ENCODE measurements at places on chromosomes 1 and 21. TPM values are rescaled to one million over a fixed set of nuclear protein-coding genes. Genes with fewer than 3 reads are reported as not detected.

- peak overlapping the region; percentile 49 for H3K27ac ChIP-seq
- no peaks in the 10 kb centered on the region for H3K27me3 ChIP-seq
- no peak for DNase-seq
- H3K36me3 ChIP-seq = no peaks in the 10 kb centered on the region
- no peak overlapping the region for H3K4me3 ChIP-seq
- H3K4me1 ChIP-seq = peaks cover 49% of the 10 kb centered on the region
These were observed 2.5 kb upstream of the TRAPPC3 start for GRCh38 chr1:36151845-36152203.

DNA sequence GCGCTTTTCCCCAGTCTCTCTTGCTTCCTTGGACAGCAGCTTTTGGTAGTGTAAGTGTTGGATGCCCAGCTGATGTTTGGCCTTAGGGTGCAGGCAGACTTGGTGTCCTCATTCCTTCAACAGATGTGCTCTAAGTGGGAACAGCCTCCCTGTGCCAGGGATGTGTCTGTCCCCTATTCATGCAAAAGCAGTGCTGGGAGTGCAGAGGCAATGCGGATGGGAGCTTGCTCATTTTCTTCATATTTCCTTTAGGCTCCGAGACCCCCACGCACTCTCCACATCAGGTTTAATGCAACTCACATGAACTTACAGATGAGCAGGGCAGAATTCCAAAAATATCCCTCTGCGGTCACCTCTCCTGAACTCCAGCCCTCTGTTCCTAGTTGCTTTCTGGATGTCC, 96.1 kb downstream of the IER5 start:
- no peaks in the 10 kb centered on the region for H3K36me3 ChIP-seq
- DNase-seq = no peak
- no peak overlapping the region for H3K4me3 ChIP-seq
- no peaks in the 10 kb centered on the region for H3K27me3 ChIP-seq
- H3K27ac ChIP-seq = no peak overlapping the region
- peaks cover under 1% of the 10 kb centered on the region for H3K4me1 ChIP-seq

NBPF3 gene
- 4.0 TPM for total RNA-seq

DNA sequence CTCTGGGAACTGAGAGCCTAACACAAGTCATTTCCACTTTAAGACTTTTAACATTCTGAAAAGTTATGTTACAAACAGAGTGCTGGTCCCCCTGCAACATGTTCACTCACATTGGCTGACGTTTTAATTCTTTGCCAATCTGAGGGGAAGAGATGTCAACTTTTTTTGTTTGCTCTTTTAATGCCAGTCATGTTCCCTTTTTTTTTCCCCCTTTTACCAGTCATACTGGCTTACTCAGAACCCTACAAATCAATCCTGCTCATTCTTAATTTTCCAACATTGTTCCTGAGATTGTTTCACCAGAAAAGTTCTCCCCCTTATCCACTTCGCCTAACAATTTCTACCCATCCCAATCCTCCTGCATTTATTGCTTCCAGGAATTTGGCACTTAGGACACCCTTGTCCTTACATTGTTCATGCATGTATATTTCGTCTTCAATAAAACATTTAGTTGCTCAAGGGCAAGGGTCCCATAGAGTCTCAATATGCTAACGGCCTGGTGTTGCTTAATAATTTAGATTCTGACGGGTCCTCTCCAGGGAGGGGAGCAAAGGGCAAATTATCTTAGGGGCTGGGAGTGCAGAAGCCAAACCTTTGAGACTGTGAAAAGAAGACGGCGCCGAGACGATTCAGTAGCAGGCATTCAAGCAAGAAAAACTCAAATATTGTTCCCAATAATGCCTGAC, 624 bp upstream of the CR1L start:
- H3K36me3 ChIP-seq = no peaks in the 10 kb centered on the region
- H3K4me3 ChIP-seq = peak overlapping the region; percentile 57
- H3K4me1 ChIP-seq = peaks cover 7% of the 10 kb centered on the region
- no peak overlapping the region for H3K27ac ChIP-seq

DNA sequence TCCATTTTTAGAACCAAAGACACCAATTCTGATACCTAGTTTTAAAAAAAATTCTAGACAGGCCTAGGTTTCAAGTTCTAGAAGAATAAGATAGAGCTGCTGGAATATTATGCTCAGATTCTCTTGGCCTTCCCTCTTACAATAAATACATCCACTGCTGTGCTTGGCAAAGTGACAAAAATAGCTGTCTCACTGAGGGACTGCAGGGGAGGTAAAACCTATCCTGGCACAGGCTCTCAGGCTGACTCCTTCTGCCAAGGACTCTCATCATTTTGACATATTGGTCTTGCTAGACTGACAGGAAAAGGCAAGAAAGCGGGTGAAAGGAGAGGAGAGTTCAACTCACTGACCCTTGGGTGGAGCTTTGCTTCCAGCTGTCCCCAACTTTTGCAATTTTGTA, 197.0 kb upstream of the LHX8 start:
- H3K27me3 ChIP-seq = no peaks in the 10 kb centered on the region
- DNase-seq = no peak
- no peak overlapping the region for H3K4me3 ChIP-seq
- no peaks in the 10 kb centered on the region for H3K36me3 ChIP-seq
- H3K4me1 ChIP-seq = no peaks in the 10 kb centered on the region

KCNJ9 gene
- not detected for total RNA-seq

EPHA2 gene
- total RNA-seq = 11.1 TPM

DNA sequence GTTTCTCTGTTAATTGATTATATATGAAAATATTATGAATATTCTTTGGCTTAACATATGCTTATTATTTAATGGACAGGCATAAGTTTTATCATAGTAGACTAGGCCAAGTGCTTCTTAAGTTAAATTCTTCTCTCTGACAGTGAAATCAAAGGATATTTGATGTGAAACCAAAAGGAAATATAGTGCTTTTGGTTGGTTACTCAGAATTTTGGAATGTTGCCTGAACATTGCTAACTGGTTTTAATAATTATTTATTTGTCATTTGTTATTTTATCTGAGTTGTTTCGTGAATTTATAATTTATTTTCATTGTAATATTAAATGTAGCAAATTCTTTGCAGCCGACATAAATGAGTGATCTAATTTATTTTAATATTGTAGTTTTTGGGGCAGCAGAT, 18.3 kb downstream of the HOOK1 start:
- H3K27ac ChIP-seq = no peak overlapping the region
- no peak overlapping the region for H3K4me3 ChIP-seq
- H3K27me3 ChIP-seq = no peaks in the 10 kb centered on the region
- no peak for DNase-seq
- H3K36me3 ChIP-seq = peaks cover 19% of the 10 kb centered on the region

ERVH48-1 gene
- total RNA-seq = not detected

- no peak overlapping the region for H3K27ac ChIP-seq
- no peak overlapping the region for H3K4me3 ChIP-seq
- peaks cover 18% of the 10 kb centered on the region for H3K4me1 ChIP-seq
- DNase-seq = no peak
- H3K36me3 ChIP-seq = peaks cover 4% of the 10 kb centered on the region
These were observed 23.4 kb downstream of the ARID1A start for GRCh38 chr1:26719205-26719604.

PLA2G2C gene
- total RNA-seq = not detected

VWA5B1 gene
- not detected for total RNA-seq

CD101 gene
- total RNA-seq = 1.0 TPM

DNA sequence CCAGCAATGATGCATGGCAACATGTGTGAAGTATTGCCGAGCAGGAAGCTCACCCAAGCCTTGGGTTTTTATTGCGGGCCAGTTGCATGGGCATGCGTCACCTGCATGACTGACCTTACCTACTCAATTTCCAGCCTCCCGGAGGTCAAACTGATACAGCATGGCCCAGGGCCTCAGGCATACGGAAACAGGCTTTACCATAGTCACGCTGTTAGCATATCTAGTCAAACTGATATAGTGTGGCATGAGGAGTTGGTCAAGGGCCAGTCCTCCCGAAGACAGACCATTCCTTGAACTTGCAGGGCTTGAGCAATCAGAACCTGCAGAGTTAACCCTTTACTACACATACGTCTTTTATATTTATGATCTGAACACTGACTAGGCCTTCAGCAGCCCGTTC, 6.4 kb upstream of the DUSP12 start:
- H3K4me3 ChIP-seq = no peak overlapping the region
- H3K36me3 ChIP-seq = no peaks in the 10 kb centered on the region
- no peaks in the 10 kb centered on the region for H3K27me3 ChIP-seq
- no peaks in the 10 kb centered on the region for H3K4me1 ChIP-seq

OR2L3 gene
- under 0.01 TPM for total RNA-seq

NBPF26 gene
- total RNA-seq = 7.2 TPM

GRCh38 chr21:41229509-41230248, 61.7 kb downstream of the BACE2 start:
- H3K4me1 ChIP-seq = no peaks in the 10 kb centered on the region
- no peaks in the 10 kb centered on the region for H3K36me3 ChIP-seq
- no peaks in the 10 kb centered on the region for H3K27me3 ChIP-seq

DNA sequence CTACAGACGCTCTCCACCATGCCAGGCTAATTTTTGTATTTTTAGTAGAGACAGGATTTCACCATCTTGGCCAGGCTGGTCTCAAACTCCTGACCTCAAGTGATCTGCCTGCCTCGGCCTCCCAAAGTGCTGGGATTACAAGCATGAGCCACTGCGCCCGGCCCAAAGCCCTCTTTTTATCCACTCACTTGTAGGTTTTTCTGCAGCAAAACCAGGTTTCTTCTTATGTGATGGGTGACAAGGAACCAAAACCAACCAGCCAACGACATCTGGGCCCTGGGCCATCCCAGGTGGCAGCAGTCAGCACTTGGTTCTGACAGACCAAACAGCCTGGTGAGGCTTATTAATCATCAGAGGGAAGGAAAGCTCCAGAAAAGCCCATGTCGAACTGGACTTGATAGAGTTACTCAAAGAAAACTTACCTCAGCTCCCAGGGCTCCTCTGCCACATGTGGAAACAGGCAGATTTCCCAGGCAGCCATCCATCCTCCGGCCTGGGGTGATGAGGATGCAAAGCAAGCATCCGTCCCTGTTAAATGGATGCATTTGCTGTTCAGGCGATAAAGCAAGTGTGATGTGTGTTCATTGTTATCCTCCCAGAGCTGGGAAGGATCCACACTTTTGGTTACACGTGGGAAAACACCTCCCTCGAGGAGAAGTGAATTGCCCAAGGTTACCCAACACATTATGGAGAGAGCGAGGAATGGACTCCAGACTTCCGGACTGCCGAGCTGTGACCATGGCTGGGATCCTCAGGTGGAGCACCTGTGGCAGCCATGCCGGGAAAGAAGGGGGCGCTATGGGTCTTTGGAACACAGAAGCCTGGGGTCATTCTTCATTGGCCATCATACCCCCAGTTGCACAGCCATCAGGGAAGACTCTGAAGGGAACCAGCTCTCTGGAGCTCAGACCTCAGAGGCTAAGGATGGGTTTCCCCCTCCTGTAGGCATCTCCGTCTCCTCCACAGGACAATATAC, 118.8 kb downstream of the HUNK start:
- no peaks in the 10 kb centered on the region for H3K27me3 ChIP-seq
- no peaks in the 10 kb centered on the region for H3K4me1 ChIP-seq
- no peak overlapping the region for H3K27ac ChIP-seq
- H3K4me3 ChIP-seq = no peak overlapping the region
- no peak for DNase-seq
- H3K36me3 ChIP-seq = peaks cover 8% of the 10 kb centered on the region

PLEKHN1 gene
- total RNA-seq = 0.17 TPM

- no peaks in the 10 kb centered on the region for H3K4me1 ChIP-seq
- DNase-seq = no peak
- H3K36me3 ChIP-seq = no peaks in the 10 kb centered on the region
- no peaks in the 10 kb centered on the region for H3K27me3 ChIP-seq
These were observed 47.6 kb downstream of the TNFSF18 start for GRCh38 chr1:173002891-173003838.

GRCh38 chr1:65434255-65434654, 13.8 kb downstream of the LEPR start:
- no peak overlapping the region for H3K4me3 ChIP-seq
- DNase-seq = no peak
- H3K27me3 ChIP-seq = no peaks in the 10 kb centered on the region

DNA sequence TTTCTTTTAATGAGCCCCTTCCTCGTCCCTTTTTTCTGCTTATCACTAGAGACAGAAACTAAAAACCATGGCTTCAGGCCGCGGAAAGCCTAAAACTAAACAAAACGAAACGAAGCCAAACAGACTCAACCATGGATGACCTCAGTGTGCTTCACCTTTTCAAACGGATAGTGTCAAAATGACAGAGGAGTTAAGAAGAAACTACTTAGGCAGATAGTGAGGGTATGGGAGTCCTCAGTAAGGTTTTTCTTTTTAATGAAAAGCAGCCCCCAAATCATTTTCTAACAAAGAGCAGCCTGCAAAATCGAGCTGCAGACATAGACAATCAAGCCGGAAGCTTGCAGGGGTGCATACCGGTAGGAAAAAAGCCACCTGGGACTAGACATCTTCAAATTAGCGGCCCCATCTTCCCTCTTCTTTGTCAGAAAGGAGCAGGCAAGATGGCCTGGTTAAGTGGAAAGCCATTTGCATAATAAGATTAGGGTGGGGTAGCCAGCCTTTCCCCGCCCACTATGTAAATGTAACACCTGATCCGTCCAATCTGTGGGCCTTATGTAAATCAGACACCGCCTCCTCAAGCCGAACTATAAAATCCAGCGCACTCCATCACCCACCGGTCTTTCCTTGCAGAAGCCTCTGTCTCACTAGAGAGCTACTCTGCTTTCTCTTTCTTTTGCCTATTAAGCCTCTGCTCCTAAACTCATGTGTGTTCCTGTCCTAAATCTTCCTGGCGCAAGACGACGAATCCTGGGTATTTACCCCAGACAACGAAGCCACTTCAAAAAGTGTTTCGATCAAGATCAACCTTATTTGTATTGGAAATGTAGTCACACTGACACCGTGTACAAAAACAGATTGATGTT, 6.2 kb upstream of the ERO1B start:
- H3K36me3 ChIP-seq = no peaks in the 10 kb centered on the region
- H3K4me1 ChIP-seq = no peaks in the 10 kb centered on the region
- no peak for DNase-seq
- no peak overlapping the region for H3K27ac ChIP-seq
- H3K4me3 ChIP-seq = no peak overlapping the region

DNA sequence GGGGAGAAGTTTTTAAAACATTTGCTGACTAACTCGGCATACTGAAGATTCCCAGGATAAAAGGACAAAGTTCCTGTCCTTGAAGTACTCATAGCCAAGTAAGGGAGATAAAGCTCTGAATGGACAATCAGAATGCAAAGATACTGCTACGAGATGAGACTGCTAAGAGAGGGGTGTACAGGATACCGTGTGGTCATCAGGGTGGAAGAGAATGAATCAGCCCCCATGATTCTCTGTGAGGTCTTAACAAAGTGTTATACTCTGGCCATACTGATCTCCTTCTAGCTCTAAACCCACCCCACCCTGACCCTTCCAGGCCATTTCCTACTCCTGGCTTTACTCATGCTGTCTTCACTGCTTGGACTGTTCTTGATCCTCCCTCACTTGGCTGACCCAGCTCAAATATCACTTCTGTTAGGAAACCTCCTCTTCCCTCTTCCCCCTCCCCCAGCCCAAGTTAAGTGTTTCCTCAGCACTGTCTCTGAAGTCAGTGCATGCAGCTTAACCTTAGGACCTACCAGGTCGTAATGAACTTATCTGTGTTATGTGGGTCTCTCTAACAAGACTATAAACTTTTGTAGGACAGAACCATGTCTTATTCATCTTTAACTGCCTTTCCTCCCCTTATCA, 15.8 kb upstream of the MAGOH start:
- H3K27ac ChIP-seq = no peak overlapping the region
- DNase-seq = no peak
- no peaks in the 10 kb centered on the region for H3K27me3 ChIP-seq
- no peak overlapping the region for H3K4me3 ChIP-seq
- no peaks in the 10 kb centered on the region for H3K4me1 ChIP-seq

TMPRSS2 gene
- 0.14 TPM for total RNA-seq

B3GALNT2 gene
- 10.5 TPM for total RNA-seq
